Stimulated activated CD8-positive, alpha-beta memory T cell treated with anti-CD3 and anti-CD28 coated beads, Interleukin-4, amount 100 ng/mL, for 48 hours (primary cell): ENCODE measurements at places on chromosomes 3 and 15.

DNA sequence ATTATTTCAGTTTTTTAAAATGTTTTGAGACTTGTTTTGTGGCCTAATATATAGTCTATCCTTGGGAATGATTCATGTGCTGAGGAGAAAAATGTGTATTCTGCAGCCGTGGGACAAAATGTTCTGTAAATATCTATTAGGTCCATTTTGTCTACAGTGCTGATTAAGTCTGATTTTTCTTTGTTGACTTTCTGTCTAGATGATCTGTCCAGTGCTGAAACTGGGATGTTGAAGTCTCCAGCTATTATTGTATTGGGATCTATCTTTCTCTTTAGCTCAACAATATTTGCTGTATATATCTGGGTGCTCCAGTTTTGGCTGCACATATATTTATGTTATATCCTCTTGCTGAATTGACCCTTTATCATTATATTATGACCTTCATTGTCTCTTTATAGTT, 85.2 kb downstream of the UBE2E2 start:
- DNase-seq: no peak

GRCh38 chr3:122357828-122358702, 25.0 kb downstream of the MIX23 start:
- DNase-seq: no peak

DNA sequence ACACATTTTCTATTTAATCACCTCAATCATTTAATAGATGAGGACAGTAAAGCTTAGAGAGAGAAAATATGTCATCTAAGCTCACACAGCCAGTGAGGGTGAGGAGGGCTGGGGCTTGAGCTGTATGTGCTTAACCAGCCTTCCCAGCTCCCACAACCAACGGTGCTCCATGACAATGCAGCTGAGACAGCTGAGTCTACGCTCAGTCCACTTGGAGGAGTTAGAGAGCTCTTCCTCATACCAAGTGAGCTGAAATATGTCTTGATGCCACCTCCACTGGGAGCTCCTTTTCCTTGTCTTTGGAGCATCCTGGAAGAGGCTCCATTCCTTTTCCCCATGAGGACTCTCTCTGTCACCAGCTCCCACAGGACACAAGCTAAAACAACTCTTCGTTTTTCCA, 9.3 kb downstream of the HOMER2 start:
- no peak for DNase-seq

DNA sequence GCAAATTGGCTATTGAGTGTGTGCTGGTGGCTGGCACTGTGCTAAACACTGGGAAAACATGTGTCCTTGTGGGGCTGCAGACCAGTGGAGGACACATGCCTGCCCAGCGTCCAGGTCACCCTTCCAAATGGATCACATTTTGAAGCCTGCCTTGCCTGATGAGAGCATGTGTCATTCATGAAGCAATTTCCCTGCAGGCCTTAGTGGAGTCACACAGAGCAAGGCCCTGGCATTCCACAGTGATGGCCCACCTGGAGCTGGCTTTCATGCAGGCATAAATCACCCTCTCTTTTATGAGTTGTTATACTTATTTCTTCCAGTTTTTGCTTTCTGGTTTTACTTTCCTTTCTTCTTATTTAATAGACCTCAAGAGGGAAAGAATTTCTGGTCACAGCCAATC, 219.5 kb downstream of the EPHB1 start:
- no peak for DNase-seq

DNA sequence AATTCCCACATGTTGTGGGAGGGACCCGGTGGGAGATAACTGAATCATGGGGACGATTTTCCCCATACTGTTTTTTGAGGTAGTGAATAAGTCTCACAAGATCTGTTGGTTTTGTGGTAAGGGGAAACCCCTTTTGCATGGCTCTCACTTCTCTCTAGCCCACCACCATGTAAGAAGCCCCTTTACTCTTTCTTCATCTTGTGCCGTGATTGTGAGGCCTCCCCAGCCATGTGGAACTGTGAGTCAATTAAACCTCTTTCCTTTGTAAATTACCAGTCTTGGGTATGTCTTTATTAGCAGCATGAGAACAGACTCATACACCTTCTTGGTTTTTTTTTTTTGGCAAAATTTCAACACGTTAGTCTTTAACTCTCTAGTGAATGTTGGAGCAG, 18.1 kb downstream of the ARL8B start:
- no peak for DNase-seq

DNA sequence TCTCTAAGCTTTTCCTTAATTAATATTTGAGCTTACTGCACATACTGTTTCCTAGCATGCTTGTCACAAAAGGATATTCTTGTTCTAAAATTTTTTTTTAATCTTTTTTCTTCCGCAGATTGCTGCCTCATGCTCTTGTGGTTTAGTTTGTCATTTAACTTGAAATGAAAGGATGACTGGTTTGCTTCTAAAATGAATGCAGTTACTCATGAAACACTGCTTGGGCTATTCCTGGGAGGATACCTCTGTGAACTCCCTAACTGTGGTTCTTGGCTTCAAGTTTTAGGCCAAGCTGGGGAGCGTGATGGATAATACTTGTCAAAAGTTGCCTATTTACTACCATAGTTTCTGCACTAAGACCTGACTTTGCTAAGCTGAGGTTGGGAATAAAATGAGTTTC, 64.0 kb downstream of the USP13 start:
- DNase-seq: no peak

- no peak for DNase-seq
Observed at GRCh38 chr3:65473736-65474135, 565.0 kb downstream of the MAGI1 start.

DNA sequence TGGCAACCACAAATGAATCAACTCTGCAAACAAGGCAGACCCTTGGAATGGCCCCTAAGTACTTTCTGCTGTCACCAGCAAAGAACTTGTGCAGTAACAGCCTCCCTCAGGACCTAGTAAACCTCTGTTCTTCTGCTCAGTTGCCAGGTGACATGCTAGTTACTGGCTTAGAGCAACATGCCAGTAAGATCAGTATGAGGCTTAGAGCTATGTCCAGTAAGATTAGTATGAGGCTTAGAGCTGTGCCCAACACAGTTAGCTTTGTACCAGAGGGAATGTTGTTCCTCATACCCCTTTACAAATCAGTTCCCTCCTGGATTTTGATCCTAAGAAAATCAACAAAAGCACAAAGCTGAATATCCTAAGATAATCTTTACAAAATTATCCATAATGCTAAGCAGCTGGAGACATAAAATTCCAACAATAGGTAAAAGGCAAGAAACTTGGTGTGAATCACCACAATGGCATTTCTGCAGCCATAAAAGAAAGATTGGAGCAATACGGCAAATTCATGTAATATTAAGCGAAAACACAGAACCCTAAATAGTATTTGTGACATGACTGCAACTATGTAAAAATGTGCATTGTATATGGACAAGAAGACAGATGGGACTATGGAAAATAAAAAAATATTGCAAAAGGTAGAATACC, 107.3 kb upstream of the LPP start:
- no peak for DNase-seq

- no peak for DNase-seq
Observed at GRCh38 chr3:122310361-122310760, 14.7 kb upstream of the CSTA start.

DNA sequence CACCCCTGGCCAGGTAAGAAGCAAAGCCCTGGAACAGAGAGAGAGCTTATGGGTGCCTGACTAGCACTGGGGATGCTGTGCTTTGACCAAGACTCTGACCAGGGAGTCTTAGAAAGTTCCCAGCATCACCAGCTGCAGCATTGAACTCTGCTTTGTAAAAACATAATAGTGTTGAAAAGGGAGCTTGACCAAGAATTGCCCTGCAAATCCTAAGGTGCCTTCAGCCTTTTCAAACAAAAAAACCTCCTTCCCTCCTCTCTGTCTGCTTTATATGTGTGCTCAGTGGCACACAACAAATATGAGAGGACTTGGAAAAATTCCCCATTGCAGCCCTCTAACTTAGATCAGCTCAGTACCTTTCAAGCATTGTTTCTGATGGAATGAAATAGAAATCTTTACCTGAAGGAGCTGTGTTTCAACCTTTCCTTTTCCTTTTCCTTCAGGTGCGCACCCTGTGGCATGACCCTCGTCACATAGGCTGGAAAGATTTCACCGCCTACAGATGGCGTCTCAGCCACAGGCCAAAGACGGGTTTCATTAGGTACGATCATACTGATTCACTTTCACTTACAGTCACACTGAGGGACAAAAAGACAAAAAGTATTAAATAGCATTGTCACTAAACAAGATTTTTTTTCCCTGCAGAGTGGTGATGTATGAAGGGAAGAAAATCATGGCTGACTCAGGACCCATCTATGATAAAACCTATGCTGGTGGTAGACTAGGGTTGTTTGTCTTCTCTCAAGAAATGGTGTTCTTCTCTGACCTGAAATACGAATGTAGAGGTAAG, 13.0 kb downstream of the THBS1 start:
- no peak for DNase-seq

DNA sequence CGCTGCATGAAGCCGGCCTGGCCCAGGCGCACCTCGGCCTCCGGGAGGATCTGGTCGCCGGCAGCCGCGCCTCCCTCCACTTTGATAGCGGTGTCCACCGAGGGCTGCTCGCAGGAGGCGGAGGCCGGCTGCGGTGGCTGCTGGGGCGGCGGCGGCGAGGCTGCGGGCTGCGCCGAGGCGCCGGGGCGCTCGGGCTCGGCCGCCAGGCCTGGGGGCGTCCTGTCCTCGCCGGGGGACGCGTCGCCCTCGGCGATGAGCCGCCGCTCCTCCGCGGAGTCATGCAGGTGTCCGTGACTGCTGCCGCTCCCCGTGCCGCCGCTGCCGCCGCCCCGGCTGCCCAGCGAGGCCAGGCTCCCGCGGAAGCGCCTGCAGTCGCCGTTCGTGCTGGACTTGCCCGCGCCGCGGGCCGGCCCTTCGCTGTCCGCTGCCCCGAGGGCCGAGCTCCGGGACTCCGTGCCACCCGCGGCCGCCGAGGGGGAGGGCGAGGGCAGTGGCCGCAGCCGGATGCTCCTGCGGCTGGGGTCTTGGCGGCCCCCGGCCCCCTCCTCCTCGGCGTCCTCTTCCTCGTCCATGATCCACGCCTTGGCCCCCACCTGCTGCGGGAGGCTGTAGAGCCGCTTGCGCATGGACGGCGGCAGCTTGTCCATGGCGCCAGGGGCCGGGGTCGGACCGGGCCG, 996 bp downstream of the HCN4 start:
- no peak for DNase-seq

GRCh38 chr3:134336587-134336986, 37.7 kb downstream of the AMOTL2 start:
- no peak for DNase-seq

DNA sequence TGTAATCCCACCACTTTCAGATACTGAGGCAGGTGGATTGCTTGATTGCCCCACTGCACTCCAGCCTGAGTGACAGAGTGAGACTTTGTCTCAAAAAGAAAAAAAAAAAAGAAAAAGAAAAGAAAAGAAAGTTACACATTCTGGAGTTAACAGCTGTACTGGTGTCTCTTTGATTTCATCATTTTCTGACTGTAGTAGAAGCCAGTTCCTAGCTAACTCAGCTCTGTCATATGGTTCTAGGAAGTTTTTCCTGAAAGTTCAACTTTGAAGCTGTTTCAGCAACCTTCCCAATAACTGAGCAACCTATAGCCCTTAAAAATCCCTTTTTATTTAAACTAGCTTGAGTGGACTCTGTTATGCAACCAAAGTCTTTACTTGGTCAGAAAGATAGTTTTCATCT, 104.6 kb upstream of the STRIT1 start:
- DNase-seq: no peak

DNA sequence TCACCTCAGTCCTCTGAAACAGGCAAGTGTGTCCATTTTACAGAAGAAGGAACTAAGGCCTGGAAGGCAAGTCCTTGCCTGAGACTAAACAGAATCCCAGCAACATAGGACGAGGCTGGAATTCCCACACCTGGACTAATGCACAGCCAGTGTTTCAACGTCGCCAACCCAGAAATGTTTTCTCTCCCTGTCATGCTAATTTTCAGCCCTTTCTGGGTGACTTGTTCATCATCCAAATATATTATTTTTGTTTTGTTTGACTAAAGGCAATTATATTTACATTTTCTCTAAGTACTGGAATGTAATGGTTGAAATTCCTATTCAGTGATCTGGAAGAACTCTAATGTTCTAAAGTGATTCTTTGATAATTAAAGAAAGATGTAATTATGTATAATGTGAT, 51.8 kb downstream of the BTD start:
- DNase-seq: no peak

DNA sequence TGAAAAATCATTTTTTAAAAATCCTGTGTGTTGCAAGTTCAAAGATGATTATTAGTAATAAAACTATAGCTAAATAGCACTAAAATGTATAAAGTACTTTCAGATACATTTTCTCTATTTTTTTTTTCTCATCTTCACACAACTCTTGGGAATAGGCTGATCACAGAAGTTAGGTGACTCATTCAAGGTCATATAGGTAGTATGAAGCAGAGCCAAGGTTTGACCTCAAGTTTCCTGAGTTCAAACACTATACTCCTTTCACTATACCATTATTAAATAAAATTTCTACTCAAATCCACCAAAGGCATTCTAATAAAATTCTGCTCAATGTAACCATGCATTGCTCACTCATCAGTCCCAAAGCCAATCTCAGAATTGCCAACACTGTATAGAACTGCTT, 21.3 kb downstream of the FRMD5 start:
- no peak for DNase-seq

- DNase-seq: no peak
Observed at GRCh38 chr15:83602021-83602420, 51.9 kb upstream of the ADAMTSL3 start.

DNA sequence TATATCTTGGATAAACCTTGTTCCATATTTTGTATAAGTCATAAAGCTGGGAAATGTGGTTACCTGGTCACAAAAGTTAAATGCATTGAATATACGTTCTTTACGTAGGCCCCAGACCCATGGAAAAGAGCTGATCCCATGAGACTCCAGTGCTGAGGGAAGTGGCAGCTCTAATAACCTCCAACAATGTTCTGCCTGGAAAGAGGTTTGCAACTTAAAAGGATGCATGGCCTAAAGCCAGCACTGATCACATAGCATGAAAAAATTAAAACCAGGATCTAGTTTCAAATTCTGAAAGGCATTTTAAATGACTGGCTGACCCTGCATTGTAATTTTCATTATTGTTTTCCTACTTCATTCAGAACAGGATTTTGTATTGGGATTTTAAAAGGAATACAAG, 27.9 kb upstream of the STRIT1 start:
- DNase-seq: no peak

- no peak for DNase-seq
Observed at GRCh38 chr15:32641517-32642059, at the start of gene SCG5. TSS of gene SCG5 (plus strand) at chr15:32641710. CDS start at chr15:32643593, 1,883 bp downstream.

GRCh38 chr15:99506399-99506798, 59.4 kb upstream of the MEF2A start:
- DNase-seq: no peak

- DNase-seq: no peak
Observed at GRCh38 chr15:59353994-59354416, 18.7 kb downstream of the MYO1E start.

DNA sequence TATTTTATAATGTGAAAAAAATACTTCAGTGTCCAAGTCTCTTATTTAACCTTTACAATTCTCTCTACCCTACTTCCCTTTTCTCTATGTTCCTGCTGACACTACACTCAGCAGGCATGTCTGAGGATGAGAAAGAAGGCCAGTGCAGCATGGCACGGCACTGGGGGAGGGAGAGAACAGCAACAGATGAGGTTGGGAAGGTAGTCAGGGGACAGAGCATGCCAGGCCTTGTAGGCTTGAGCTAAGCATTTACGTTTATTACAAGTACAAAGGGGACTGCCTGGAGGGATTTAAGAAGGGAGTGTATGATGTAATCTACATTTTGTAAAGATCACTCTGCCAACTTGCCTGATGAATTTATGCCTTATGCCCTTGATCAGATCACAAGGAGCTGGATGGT, 117.3 kb upstream of the WNT5A start:
- no peak for DNase-seq
